ENCODE measurements at places on chromosomes 12 and 14.
A peak's percentile ranks its signal among the peaks of the same experiment; 100 is the strongest.

GRCh38 chr12:5185435-5186069, 141.9 kb downstream of the KCNA5 start:
- DNase-seq, result no peak

DNA sequence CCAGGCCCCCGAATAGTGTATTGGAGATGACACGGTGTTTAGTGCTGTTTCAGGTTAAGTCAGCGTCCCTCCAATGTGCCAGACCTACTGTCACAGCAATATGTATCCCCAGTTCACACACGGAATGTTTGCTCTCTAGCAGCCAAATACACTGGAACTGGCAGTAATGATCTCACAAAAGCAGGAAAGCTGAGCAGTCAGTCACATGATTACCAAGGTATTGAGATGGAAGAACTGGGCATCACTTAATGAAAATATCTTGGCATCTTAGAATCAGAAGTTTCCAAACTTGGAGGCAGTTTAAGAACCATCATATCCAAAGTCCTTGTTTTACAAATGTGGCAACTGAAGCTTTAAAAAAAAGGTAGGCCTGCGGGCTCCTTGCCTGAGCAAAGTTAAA, 23.3 kb downstream of the NINJ2 start:
- DNase-seq, result no peak

- DNase-seq, result peak; percentile 74
These were observed 1319.8 kb downstream of the TMEM121 start for GRCh38 chr14:106846218-106846617.

DNA sequence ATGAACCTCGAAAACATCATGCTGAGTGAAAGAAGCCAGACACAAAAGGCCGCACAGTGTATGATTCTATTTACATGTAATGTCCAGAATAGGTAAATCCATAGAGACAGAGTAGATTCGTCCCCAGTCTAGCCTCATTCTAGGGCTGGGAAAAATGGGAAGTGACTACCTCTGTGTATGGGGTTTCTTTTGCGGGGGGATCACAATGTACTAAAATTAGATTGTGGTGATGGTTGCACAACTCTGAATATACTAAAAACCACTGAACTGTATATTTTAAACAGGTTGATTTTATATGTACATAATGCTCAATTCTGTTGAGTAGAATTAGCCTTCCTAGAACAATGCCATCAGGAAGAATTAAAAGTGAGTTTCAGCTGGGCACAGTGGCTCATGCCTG, 6.3 kb upstream of the RILPL2 start:
- DNase-seq, result no peak

- peak; percentile 78 for DNase-seq
These were observed 1.1 kb downstream of the CCDC91 start for GRCh38 chr12:28191051-28192048.

GRCh38 chr14:24802236-24802635, 168.2 kb upstream of the GZMB start:
- DNase-seq, result no peak

GRCh38 chr12:81962126-81962856, 203.1 kb upstream of the PPFIA2 start:
- no peak for DNase-seq

- DNase-seq, result no peak
These were observed 38.7 kb upstream of the GPATCH2L start for GRCh38 chr14:76112889-76113624.

DNA sequence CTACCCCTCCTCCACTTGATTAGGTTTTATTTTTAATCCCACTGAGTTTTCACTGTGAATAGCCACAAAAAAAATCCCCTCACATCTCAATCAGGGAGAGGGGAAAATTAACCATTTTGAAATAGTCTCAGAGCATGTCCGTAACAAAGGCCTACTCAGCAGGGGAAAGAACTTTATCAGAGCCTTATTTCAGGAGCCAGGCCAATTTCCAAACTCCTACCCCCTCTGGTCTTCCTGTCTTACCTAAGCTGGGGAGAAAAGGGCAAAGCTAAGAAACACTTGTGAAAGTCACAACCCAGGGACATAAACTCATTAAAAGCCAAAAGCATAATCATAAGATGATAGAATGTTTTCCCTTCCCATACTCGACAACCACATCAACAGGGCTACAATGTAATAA, 260.3 kb upstream of the DIO3 start:
- DNase-seq, result no peak

DNA sequence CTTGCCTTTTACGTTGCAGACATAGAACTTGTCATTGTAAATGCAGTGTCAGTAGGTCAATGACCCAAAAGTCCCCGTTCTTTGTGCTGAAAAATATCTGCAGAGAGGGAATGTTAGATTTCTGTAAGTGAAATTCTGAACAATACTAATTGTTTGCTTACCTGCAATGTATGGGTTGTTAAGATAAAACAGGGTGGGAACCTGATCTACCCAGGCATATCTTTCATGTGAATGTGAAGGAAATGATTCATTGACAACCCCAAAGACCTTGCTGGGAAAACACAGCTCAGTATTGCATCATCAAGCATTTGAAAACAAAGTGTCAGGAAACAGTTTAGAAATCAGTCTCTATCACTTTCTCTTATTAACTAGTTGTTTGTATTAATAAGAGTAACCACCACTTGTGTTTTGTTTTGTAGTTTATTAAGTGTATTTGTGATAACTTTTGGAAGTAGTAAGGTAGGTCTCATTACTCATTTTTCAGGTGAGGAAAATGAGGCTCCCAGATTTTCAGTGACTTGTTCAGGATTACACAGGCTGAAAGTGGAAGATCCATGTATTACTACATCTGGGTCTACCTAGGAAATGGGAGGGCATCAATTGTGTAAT, 57.9 kb upstream of the SLC38A2 start:
- peak; percentile 90 for DNase-seq

DNA sequence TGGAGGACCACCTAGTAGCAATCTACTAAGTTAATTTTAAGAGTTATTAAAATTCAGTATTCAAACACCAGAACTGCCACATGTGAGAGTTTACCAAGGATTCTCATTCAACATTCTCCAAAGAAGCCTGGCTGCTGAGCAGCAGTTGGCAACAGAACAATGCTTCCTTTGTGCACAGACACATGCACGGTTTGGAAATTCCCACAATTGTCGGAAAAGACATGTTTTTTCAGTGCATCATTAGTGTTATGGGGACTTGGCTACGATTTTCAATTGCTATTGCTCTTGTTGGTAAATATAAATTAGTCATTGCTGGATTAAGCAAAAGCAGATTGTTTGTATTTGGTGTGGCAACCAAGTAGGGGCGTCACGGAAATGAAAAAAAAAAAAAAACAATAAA, 22.2 kb downstream of the ST8SIA1 start:
- peak; percentile 95 for DNase-seq

- DNase-seq, result peak; percentile 10
These were observed 91.7 kb downstream of the GALC start for GRCh38 chr14:87901236-87901635.

- no peak for DNase-seq
These were observed 170.0 kb upstream of the SLC16A7 start for GRCh38 chr12:59425798-59426197.

- DNase-seq, result no peak
These were observed 1.9 kb downstream of the MYO1A start for GRCh38 chr12:57047981-57048380.

DNA sequence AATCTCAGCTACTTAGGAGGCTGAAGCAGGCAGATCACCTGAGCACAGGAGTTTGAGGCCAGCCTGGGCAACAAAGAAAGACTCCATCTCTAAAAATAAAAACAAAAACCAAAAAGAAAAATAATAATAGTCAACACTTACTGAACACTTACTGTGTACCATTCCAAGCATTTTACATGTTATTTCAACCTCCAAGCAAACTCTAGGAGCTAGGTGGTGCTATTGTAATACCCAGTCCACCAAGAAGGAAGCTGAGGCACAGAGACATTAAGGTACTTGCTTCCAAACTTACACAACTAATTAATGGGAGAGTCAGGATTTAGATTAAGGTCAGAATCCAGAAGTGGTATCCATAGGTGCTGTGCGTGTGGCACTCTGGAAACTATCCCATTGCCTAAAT, 13.7 kb upstream of the OR6J1 start:
- DNase-seq, result peak; percentile 83

GRCh38 chr12:29957835-29958234, 174.1 kb upstream of the TMTC1 start:
- no peak for DNase-seq

GRCh38 chr12:119113496-119113986, 65.2 kb upstream of the HSPB8 start:
- no peak for DNase-seq

Measured in cardiac fibroblast (primary cell).